ENCODE measurements at places on chromosomes 5 and 9.
A peak's percentile ranks its signal among the peaks of the same experiment; 100 is the strongest.

- no peak for DNase-seq
Measured at GRCh38 chr9:88794100-88794499, 197.2 kb upstream of the S1PR3 start.

- DNase-seq, result no peak
Measured at GRCh38 chr9:91502913-91503672, 79.5 kb upstream of the NFIL3 start.

- DNase-seq, result no peak
Measured at GRCh38 chr9:120350596-120350995, 229.4 kb downstream of the CDK5RAP2 start.

DNA sequence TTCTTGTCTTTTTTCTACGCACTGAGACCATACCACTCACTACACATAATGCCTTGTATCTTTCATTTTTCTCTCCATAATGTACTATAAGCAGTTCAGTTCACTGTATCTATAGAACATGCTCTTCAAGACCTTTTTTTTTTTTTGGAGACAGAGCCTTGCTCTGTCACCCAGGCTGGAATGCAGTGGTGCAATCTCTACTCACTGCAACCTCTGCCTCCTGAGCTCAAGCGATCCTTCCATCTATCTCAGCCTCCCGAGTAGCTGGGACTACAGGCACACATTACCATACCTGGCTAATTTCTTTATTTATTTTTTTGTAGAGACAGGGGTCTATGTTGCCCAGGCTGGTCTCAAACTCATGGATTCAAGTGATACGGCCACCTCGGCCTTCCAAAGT lies 208.7 kb downstream of the FANCC start:
- DNase-seq, result no peak

DNA sequence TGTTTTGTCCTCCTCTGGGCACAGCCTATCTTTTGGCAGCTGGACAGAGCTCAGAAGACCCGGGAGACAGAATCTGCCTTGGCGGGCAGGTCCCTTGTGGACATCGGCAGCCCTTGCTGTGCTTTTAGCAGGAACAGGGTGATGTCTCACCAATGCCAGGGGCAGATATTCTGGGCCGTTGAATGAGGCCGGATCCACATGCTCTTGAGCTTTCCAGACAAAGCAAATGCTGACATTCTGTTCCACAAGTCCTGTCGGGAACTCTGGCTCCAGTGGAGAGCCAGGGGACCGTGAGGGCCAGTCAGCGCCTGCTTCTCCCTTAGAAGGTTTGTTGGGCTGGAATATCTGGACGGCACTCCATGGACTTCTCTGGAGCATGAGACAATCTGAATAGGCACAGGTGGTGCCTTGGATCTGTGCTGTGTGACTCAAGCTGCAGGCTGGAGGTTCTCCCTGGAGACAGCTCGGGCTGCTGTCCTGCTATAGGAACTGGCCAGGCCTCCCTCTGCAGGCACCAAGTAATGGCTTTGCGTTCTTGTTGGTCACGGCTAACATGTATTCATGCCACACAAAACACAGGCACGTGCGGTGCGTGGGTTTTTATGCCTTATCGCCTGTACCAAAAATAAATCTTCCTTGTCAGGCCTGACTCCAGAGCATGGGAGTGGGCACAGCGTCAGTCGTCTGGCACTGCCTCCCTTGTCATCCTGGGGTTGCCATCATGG lies 80.3 kb downstream of the GADD45G start:
- DNase-seq, result no peak

GRCh38 chr5:79990205-79990597 lies 861 bp downstream of the MTX3 start:
- no peak for DNase-seq

DNA sequence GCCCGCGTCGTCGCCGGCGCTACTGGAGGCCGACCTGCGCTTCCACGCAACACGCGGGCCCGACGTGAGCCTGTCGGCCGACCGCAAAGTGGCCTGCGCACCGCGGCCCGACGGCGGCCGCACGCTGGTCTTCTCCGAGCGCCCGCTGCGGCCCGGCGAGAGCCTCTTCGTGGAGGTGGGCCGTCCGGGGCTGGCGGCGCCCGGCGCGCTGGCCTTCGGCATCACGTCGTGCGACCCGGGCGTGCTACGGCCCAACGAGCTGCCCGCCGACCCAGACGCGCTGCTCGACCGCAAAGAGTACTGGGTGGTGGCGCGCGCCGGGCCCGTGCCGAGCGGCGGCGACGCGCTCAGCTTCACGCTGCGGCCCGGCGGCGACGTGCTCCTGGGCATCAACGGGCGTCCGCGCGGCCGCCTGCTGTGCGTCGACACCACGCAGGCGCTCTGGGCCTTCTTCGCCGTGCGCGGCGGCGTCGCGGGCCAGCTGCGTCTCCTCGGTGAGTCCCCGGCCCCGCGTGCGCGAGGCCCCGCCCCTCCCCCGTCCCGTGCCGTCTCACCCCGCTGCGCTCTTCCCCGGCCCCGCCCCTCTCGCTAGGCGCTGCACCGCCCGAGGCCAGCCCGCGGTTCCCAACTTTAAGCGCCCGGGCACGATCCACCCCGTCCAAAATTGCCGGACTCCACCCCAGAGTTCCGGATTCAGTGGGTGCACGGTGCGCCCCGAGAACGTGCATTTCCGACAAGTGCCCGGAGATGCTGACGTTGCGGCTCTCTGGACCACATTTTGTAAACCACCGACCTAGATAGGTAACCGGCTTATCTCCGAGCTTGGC lies 42.8 kb downstream of the NEURL1B start:
- DNase-seq, result no peak

DNA sequence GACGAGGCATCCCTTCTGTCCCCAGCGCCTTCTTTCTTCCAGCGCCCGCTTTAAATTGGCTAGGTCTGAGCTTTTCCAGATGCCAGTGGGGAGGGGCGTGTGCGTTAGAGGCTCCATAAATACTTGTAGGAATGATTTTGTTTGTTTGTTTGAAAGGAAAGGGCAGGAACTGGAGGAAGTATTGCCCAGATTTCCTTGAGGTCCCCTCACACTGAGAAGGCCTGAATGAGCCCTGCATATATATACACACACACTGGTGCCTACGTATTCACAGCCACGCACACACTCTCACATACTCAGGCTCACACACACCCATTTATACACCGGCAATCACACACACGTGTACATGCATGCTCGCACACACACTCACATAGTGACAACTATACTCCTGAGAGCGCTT lies 1.0 kb upstream of the SLIT3 start:
- no peak for DNase-seq

GRCh38 chr5:54909911-54910870 lies 75.2 kb downstream of the ESM1 start:
- no peak for DNase-seq

GRCh38 chr5:35061211-35061770 lies 13.5 kb upstream of the AGXT2 start:
- no peak for DNase-seq

DNA sequence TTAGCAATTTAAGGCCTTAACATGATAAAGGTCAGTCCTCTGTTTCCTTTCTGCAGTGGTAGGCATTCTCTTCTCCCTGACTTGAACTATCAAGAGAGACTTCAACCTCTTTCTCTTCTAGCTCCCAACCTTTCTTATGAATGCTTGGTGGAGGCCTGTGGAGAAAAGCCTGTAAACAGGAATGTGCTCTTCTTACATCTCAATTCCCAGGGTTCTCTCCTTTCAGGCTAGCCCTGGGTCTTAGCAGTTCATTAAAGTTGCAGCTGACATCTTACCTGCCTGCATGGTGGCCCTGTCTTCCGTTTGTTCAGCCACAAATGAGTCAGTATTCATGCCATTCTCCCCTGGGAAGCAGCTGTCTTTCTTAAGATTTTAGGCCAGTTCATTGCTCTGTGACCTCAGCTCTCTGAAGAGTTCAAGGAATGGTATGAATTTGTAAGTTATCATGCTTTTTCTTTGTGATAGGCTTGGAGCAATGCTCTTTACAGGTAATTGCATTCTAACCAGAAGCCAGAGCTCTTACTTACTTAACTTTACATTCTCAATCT lies 77.8 kb downstream of the ADCY2 start:
- no peak for DNase-seq

- no peak for DNase-seq
Measured at GRCh38 chr5:179340465-179340864, 4.8 kb downstream of the ADAMTS2 start.

DNA sequence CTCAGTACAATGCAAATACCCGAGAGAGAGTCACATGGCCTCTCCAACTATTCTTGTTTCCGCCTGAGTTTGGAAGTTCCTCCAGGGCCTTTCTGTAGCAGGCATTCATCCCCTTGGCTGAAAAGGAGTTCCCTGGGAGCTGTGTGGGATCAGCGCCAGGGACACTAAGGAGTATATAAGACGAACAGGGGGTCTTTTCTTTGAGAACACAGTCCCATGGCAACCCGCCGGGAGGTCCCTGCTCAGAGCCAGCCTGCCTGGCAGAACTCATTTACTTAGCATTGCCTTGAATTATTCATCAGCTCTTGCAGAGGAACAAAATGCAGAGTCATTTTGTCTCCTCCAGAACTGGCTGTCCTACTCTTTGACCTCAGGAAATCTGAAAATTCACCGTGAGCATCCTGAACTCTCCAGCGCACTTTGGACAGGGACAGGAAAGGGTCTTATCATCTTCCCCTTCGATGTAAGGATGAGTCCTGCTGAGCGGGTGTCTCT lies 120.4 kb upstream of the OSMR start:
- DNase-seq, result no peak

GRCh38 chr9:135456436-135457104 lies 23.0 kb upstream of the PPP1R26 start:
- no peak for DNase-seq

DNA sequence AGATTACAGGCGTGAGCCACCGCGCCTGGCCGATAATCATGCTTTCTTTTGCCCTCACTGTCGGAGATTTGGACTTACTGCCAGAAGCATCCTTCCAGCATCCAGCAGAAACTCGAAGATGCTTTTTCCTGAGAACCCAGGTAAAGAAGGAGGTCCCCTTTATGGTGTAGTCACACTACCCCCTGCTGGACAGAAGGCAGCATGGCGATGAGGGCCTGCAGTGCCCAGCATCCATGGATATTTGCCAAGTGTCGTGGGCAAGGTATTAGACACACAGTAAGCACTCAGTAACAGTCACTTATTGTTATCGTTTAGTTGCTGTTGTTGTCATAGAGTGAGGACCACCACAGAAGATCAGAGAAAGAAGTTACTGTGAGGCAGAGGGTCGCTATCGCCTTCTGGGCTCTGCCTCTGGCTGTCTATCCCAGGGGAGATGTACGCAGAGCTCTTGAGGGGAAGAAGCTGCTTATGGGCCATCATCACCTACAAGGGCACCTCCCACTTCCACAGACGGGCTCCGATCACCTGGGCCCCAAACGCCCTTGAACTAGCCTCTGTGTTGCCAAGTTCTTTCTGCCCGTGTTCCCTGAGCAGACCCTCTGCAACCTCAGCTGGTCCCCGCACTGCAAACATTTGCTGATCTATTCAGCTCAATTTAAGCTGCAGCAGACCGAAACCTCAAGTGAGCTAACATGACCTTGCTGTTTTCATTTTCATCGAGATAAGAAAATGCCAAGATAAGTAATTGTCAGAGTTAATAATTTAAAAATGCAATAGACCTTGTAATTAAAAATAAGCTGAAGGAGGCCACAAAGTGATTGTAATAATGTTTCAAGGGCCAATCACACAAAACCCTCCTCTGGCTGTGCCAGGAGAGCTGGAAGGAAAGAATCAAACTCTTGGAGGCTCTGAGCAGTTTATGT lies 23.9 kb downstream of the C5orf15 start:
- DNase-seq, result peak; percentile 22

- DNase-seq, result no peak
Measured at GRCh38 chr5:170570476-170570875, 66.7 kb downstream of the KCNIP1 start.

GRCh38 chr9:85200726-85201404 lies 531.3 kb downstream of the NTRK2 start:
- no peak for DNase-seq

DNA sequence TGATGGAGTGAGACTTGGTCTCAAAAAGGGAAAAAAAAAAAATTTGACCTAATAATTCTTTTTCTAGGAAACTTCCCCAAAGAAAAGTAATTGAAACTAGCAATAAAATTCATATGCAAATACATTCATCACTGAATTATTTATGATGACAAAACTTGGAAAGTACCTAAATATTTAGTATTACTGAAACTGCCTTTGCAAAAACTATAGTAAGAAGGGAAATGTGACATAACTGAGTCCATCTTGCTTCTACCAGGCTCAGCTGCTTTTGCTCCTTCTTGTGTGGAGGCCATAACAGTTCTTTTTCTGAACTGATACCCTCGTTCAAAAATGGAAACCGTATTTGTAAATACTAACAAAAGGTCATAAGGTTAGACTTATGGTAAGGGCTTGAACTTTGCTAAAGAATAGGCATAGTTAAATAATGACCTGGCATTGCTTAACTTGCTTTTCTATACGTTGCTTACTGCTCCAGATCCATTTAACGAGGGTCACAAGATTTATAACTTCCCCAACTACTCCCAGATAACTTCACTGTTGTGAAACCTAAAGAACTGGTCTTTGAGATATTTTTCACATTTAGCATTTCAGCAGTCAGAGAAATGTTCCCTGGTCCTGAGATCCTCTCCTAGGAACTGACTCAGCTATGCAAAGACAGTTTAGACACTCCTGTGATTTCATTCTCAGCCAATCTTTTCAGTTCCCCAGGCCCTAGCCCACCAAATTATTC lies 68.4 kb downstream of the CFAP95 start:
- DNase-seq, result no peak

GRCh38 chr9:3508078-3508431 lies 17.7 kb downstream of the RFX3 start:
- no peak for DNase-seq

DNA sequence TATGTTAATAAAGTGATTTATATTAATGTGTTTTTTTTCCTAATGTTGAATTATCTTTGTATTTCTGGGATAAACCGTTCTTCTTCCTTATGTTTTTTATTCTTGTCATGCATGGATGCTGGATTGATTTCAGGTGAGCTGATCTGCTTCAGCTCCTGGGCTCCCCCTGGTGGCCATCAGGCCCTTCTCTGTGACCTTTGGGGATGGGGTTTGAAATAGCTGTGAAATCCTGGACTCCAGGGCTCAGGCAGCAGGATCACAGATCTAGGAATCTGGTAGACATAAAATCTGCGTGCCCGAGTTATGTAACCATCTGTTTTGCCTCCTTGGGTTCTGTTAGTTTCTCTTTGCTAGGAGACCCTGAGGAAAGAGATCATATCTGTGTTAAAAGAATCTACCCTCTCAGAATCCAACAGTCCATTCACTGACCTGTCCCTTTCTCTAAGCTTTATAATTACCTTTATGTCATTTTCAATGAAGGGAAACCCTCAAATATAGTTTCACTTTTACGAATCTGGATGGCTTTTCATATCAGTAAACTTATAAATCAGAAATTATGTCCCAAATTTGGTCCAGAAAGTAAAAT lies 12.2 kb upstream of the OR13J1 start:
- peak; percentile 64 for DNase-seq

GRCh38 chr5:91224456-91224855 lies 158.7 kb downstream of the ARRDC3 start:
- no peak for DNase-seq

- DNase-seq, result no peak
Measured at GRCh38 chr5:89187883-89188465, 305.0 kb upstream of the MEF2C start.

- no peak for DNase-seq
Measured at GRCh38 chr9:34823778-34824177, 113.8 kb upstream of the CCL21 start.

GRCh38 chr5:11801061-11801460 lies 103.2 kb downstream of the CTNND2 start:
- DNase-seq, result no peak

- no peak for DNase-seq
Measured at GRCh38 chr5:54150841-54151240, 159.5 kb downstream of the ARL15 start.

GRCh38 chr9:125758986-125759763 lies 12.0 kb downstream of the PBX3 start:
- no peak for DNase-seq

Measured in activated CD4-positive, CD25-positive, alpha-beta regulatory T cell (primary cell).